Putamen (tissue), 1 donor: ENCODE measurements at places on chromosomes 2 and 18.

GRCh38 chr2:191065785-191066184 is 51.8 kb upstream of the STAT1 start:
- DNase-seq = no peak

DNA sequence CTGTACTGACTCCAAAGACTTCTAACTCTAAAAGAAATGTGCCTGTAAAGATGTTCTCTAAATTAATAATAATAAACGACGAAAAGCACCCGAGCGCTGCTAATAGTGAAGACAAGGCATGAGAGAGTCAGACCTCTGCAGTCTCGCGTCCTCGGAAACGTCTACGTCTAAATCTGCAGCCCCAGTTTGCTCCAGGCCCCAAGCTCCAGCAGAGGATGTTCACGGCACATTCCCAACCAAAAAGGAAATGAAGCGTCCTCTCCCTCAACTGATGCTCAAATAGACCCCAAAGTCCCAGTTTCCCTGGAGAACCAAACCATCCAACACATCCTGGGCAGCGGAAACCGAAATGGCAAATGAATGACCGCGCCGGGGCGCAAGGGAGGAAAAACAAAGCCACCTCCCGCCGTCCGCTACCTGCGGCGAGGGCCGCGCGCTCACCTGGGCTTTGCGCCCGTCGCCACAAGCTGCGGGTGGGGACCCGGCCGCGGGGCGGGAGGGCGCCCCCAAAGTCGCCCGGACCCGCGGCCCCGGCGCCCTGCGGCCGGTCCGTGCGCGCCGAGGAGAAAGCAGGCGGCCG is 47.1 kb upstream of the CCDC150 start:
- DNase-seq = peak; percentile 72

- no peak for DNase-seq
Observed at GRCh38 chr2:209596262-209596661, 172.4 kb downstream of the MAP2 start.

DNA sequence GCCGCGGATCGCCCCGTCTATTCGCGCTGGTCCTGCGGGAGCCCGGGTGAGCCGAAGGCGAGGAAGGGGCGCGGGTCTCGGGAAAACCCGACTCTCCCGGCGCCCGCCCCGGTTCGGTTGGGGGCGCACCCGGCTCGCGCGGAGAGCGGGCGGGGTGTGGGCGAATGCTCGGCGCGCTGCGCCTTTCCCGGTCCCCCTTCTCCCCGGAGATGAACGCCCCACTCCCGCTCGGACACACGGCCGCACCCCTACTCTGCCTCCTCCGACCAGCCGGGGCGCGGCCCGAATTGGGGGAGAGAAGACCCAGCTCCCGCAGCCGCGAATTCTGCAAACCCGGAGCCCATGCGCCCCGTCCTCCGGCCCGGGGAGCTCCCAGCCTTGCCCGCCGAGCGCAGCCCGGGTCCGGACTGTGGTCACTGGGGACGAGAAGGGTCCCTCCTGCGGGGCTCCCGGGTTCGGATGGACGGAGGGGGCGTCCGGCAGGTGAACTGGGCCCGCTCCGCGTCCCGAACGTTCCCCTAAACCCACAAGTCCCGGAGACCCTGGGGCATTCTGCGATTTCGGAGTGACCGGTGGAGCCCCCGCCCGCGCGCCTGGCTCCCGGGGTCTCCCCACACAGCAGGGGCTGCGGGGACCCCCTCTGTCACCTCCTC is 734 bp downstream of the KCNG2 start:
- no peak for DNase-seq

- DNase-seq = peak; percentile 8
Observed at GRCh38 chr2:240024766-240025165, 376 bp downstream of the NDUFA10 start.

DNA sequence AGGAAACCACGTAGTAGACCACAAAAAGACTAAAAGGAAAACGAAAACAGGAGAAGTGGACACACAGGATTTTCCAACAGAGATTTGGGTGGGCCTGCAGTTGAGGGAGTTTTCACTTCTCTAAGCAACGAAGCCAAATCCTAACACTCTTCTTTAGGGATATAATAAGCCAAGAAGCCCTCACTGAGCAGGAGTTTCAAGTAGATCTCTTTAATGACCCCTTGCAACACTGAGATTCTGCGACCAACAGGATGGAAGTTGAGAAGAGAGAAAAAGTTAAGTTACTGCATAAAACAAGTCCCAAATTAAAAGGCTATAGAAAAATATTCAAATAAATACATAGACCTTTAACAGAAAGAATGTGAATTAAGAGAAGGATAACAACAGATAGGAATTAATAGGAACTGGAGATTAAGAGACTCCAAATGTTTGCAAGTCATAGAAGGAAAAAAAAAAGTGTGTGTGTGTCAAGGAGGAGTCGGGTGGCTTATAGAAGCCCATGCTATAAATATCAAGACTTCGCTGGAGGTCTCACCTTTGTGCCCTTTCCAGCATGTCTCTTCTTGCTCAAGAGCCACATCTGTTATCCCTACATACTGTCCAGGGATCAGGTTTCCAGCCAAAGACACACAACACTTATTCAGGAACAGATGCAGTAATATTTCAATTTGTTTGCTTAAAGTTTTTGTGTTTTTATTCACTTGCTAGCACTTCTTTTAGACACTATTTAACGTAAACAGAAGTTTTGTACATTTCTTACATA is 69.4 kb upstream of the ARHGAP28 start:
- no peak for DNase-seq

DNA sequence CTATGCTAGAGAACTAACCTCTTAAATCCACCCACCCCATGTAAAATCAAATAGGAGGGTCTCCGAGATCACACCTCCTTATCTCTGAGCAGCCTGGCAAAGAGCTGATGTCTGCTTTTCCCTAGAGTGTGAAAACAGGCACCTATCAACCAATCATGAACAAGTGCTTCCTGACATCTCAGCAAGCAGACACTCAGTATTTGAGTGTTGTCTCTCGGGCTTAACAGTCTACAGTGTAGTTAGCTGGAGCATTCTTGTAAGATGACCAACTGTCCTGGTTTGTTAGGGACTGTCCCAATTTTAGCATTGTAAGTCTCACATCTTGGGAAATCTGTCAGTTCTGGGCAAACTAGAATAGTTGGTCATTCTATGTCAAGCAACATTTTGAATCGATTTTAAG is 26.4 kb downstream of the MARCHF4 start:
- no peak for DNase-seq

- peak; percentile 52 for DNase-seq
Observed at GRCh38 chr18:47215554-47216138, 35.8 kb downstream of the SKOR2 start.

- no peak for DNase-seq
Observed at GRCh38 chr2:235225261-235225660, 268.6 kb upstream of the AGAP1 start.

- no peak for DNase-seq
Observed at GRCh38 chr2:51120754-51121280, 88.9 kb upstream of the NRXN1 start.
